Ovary (tissue), 10 donors: ENCODE measurements at places on chromosomes 4 and X. TPM values are rescaled to one million over a fixed set of nuclear protein-coding genes. Genes with fewer than 3 reads are reported as not detected.

ODAM gene
- polyA plus RNA-seq = 1.8 TPM

NPY1R gene
- 1.8 TPM for polyA plus RNA-seq

ADD1 gene
- polyA plus RNA-seq = 203 TPM

TRIM60 gene
- polyA plus RNA-seq = not detected

NONO gene
- polyA plus RNA-seq = 516 TPM
